SJSA1 (cell line): ENCODE measurements at places on chromosomes 5 and 9.

GRCh38 chr5:109496112-109496511 is 86.3 kb upstream of the PJA2 start:
- H3K4me1 ChIP-seq, result no peaks in the 10 kb centered on the region
- H3K4me3 ChIP-seq, result no peak overlapping the region
- peaks cover 10% of the 10 kb centered on the region for H3K27me3 ChIP-seq
- H3K27ac ChIP-seq, result no peak overlapping the region

DNA sequence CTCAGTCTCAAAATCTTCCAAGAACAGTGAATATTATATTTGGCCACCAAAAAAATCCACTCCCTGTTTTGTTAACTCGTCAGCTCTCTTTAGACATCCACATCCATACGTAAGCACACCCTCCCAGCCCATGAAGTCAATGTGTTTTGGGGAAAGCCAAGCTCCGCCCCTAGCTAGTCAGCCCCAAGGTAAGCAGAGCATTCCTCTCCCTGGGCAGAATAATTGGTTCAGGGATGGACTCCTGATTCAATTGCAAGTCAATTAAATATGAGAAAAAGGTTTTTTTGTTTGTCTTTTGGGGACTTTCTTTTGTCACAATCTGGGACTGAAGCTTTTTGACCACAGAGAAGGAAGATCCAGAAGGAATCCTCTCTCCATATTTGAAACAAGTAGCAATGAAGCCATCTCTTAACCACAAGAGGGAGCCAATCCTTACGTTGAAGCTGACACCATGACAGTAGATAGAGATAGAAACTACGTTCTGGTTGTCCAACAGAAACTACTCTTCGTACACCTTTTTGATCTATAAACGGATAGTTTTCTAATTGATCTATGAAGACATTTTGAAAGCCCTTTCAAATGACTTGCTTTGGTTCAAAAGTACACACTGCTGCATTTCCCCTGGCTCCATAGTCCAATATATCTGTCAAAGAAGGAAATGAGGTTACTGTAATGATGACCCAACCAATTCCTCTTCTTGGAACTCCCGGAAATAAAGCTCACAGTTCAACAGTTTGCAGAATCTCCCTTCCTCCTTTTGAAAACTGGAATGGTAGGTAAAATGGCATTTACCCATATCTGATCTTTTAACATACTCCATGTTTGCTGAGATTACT is 166.4 kb downstream of the TLE1 start:
- no peak overlapping the region for H3K4me3 ChIP-seq
- H3K27me3 ChIP-seq, result no peaks in the 10 kb centered on the region
- H3K27ac ChIP-seq, result no peak overlapping the region
- no peaks in the 10 kb centered on the region for H3K36me3 ChIP-seq

GRCh38 chr5:53590759-53591158 is 30.3 kb downstream of the NDUFS4 start:
- no peak overlapping the region for H3K4me3 ChIP-seq
- H3K4me1 ChIP-seq, result no peaks in the 10 kb centered on the region
- no peaks in the 10 kb centered on the region for H3K27me3 ChIP-seq
- H3K36me3 ChIP-seq, result peaks cover 3% of the 10 kb centered on the region; the same call in 1 of the 2 replicates
- DNase-seq, result no peak

DNA sequence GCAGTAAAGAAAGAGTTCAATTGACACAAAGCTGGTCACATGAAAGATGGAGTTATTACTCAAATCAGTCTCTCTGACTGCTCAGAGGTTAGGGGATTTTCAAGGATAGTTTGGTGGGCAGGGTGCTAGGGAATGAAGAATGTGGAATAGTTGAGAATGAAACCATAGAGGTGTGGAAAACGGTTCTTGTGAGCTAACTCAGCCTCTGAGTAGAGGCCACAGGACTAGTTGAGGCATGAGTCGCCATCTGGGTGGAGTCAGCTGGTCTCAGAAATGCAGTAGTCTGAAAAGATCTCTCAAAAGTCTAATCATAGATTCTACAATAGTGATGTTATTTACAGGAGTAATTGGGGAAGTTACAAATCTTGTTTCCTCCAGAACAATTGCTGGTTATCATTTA is 178.9 kb upstream of the SPEF2 start:
- no peaks in the 10 kb centered on the region for H3K27me3 ChIP-seq
- H3K36me3 ChIP-seq, result no peaks in the 10 kb centered on the region
- no peak overlapping the region for H3K4me3 ChIP-seq
- no peaks in the 10 kb centered on the region for H3K4me1 ChIP-seq

- DNase-seq, result no peak
- H3K4me1 ChIP-seq, result no peaks in the 10 kb centered on the region
- no peak overlapping the region for H3K27ac ChIP-seq
Measured at GRCh38 chr5:151577566-151577965, 13.6 kb downstream of the FAT2 start.

GRCh38 chr9:112689161-112689740 is 28.7 kb downstream of the INIP start:
- H3K36me3 ChIP-seq, result peaks cover 18% of the 10 kb centered on the region
- no peaks in the 10 kb centered on the region for H3K4me1 ChIP-seq
- H3K27me3 ChIP-seq, result no peaks in the 10 kb centered on the region
- H3K4me3 ChIP-seq, result no peak overlapping the region
